ENCODE measurements at places on chromosomes 2 and 18.
A peak's percentile ranks its signal among the peaks of the same experiment; 100 is the strongest.

DNA sequence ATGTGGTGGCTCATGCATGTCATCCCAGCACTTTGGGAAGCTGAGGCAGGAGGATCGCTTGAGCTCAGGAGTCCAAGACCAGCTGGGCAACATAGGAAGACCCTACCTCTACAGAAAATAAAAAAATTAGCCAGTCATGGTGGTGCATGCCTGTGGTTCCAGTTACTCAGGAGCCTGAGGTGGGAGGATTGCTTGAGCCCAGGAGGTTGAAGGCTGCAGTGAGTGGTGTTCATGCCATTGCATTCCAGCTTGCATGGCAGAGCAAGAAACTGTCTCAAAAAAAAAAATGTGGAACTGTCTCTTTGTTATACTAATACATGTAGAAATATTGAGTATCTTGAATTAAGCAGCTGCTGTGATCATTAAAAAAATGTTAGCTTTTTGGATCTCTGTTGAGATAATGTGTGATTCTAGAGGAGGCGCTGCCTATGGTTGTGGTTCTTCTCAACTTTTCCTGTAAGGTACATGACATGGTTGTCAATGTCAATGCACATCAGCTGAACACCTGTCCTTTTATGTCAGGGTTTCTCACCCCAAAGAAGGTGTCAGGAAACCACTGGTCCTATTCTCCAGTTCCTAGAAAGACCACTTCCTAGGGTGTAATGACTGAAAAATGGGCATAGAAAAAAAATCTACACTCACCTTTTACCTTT is 34.7 kb upstream of the IL1RL1 start:
- DNase-seq = no peak

- no peak for DNase-seq
These were observed 8.0 kb upstream of the C18orf32 start for GRCh38 chr18:49495076-49495475.

- no peak for DNase-seq
These were observed 106.3 kb downstream of the MSH2 start for GRCh38 chr2:47509250-47509649.

GRCh38 chr2:123870881-123871276 is 154.2 kb upstream of the CNTNAP5 start:
- no peak for DNase-seq

GRCh38 chr2:140013545-140014203 is 1233.5 kb upstream of the NXPH2 start:
- no peak for DNase-seq

DNA sequence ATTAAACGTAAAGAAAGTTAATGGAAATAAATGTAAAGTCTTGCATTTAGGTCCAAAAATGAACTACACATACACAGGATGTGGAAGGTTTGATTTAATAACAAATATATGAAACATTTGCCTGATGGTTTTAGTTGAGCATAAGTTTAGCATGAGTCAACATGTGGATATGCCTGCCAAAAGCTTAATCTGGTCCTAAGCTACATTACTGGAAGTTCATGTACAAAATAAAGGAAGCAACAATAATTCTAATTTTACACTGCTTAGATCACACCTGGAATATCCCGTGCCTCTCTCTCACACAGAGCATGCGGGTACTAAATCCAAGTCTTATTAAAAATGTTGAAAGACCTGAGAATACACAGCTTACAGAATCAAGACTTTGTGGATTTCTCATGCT is 276.5 kb upstream of the NRP2 start:
- no peak for DNase-seq

GRCh38 chr2:144533221-144533620 is 13.3 kb upstream of the ZEB2 start:
- no peak for DNase-seq

GRCh38 chr2:156704617-156705016 is 268.4 kb downstream of the GPD2 start:
- DNase-seq = no peak

- no peak for DNase-seq
These were observed 38.0 kb downstream of the LINC00305 start for GRCh38 chr18:64110692-64111480.

- peak; percentile 18 for DNase-seq
These were observed 48.5 kb downstream of the KCNIP3 start for GRCh38 chr2:95345563-95346230.

- DNase-seq = no peak
These were observed 196.9 kb upstream of the CWC22 start for GRCh38 chr2:180203972-180204371.

GRCh38 chr2:120468136-120468535 is 122.2 kb downstream of the INHBB start:
- no peak for DNase-seq

DNA sequence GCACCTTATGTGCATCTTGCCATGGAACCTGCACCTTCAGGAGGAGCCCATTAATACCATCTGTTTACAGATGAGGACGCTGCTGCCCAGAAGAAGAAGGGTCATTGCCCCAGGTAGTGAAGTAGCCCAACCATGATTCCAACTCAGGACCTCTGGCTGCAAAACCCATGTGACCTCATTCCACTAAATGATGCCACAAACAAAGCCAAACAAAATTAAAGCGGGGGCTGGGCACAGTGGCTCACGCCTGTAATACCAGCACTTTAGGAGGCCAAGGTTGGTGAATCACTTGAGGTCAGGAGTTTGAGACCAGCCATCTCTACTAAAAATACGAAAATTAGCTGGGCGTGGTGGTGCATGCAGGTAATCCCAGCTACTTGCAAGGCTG is 202.1 kb downstream of the EIPR1 start:
- no peak for DNase-seq

- peak; percentile 40 for DNase-seq
These were observed 73.0 kb downstream of the TEX51 start for GRCh38 chr2:126971481-126972278.

GRCh38 chr18:49135877-49136276 is 185.1 kb upstream of the SMAD7 start:
- no peak for DNase-seq

DNA sequence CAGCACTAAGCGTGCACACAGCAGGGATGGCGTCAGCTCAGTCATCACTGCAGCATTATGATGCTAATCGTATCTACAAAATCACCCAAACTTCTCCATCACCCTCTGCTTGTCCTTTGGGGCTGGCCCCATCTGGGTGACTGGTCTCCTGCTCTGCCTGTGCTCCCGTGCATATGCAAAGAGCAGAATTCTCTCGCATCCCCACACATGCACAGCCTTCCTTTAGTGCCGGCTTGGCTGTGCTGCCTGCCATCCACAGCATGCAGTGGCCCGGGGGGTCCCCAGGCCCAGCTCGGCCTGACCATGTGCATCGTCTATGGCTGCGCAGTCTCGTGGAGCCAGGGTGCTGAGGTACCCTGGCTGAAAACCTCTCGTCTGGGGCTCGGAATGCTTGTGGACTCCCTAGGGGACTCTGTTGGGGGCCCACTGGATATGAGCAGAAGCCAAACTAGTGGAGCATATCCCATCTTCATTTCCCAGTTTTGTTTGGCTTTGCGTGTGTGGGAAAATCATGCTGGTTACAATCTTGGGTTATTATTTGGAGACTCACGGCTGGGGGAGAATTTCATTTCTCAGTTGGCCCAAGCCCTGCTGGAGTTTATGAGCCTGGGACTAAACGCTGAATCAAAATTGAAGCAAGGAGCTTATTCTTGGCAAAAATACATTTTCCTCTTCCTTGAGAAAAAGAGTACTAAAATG is 70.9 kb upstream of the HS6ST1 start:
- DNase-seq = no peak

GRCh38 chr2:219706823-219707281 is 79.4 kb downstream of the SLC4A3 start:
- no peak for DNase-seq

DNA sequence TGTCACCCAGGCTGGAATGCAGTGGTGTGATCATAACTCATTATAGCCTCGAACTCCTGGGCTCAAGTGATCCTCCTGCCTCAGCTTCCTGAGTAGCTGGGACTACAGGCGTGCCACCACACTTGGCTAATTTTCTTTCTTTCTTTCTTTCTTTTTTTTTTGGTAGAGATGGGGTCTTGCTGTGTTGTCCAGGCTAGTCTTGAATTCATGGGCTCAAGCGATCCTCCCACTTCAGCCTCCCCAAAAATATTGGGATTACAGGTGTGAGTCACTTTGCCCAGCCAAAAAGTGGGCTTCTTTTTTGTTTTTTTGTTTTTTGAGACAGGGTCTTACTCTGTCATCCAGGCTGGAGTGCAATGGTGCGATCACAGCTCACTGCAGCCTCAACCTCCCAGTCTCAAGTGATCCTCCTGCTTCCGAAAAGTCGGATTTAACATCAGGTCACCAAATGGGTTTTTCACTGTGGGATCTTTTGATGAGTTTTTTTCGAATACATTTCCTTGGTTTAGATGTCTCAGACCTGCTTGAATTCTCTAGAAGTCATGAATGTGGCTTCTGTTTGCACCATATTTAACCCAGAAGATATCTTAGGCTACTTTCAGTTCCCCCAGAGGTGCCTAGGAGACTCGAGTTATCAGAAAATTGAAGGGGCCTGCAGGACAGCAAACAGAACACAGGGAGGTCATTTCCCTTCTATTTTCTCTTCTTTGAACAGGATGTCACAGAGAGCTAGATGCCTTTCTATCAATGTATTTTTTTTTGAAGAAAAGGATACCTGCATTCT is 8.9 kb downstream of the RAB31 start:
- DNase-seq = no peak

DNA sequence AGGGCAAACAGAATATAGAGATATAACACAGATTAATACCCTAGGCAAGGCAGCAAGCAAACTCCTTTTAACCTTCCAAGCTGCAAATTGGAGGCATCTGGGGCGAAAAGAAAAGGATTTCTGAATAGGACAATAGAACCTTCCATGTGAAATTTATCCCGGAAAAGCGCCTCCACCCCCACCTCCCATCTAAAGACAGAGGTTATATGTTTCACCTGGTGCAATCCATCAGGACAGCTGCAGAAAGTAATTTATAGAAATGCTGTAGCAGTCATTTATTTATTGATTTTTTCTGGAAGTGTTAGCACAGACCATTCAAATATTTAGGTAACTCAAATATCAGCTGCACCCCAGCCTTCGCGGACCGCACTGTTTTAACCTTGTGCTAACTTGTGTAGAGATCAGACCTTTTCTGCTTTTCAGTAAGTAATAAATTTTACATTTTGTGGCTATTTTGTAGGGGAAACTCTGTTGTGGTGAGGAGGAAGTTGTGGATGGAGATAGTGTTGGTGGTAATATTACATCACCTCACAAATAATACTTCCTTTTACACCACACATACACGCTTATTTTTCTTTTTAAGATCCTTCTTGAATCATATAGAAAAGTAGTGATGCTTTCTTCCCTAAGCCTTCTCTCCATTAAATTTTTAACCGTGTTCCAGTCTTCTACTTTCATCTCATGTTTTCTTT is 919.3 kb upstream of the CDH2 start:
- DNase-seq = no peak

DNA sequence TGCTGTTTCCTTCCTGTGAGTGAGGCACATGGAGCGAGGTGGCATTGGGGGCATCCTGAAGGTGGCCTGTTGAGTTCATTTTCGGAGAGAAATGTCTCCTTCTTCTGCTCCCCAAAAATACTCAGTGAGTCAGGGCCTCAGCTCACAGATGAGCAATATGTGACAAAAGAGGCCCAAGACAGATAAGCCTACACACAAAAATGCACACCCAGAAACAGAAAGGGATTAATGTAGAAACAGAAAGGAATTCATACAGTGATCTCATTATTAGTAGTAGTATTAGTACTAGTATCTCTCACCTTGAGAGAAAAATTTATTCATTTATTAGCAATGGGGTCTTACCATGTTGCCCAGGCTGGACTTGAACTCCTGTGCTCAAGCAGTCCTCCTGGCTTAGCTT is 5.1 kb downstream of the GPR75 start:
- no peak for DNase-seq
